ENCODE measurements at places on chromosomes 12 and 14.

- DNase-seq: no peak
Observed at GRCh38 chr12:754473-754820, 2.1 kb downstream of the WNK1 start.

DNA sequence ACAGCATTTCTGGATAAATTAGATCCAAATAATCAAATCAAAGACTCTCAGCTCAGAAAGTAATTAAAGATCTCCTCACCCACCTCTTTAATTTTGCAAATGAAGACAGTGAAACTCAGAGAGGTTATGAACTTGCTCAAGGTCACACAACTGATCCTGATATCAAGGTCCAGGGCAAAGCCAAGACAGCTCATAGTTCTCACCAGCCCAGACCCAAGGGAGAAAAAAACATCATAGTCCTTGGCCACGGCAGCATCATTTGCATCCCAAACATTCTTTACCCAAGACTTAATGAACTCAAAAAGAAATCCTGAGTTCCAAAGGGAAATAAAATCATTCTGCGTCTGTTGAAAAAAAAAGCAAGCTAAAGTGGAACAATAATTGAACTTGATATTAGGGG, 112.1 kb downstream of the DAD1 start:
- DNase-seq: no peak

DNA sequence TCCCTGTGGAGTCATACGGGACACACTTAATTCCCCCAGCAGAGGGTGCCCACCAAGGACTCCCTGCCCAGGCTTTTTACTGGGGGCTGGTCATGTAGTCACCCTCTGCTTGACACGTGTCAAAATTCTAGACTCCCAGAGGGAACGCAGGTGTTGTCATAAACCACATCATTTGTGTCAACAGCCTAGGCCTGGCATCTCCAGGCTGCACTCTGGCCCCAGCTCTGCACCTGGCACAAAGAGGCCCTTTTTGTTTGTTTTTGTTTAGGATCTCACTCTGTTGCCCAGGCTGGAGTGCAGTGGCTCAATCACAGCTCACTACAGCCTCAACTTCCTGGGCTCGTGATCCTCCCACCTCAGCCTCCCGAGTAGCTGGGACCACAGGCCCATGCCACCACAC, 21.1 kb downstream of the BRI3BP start:
- no peak for DNase-seq

DNA sequence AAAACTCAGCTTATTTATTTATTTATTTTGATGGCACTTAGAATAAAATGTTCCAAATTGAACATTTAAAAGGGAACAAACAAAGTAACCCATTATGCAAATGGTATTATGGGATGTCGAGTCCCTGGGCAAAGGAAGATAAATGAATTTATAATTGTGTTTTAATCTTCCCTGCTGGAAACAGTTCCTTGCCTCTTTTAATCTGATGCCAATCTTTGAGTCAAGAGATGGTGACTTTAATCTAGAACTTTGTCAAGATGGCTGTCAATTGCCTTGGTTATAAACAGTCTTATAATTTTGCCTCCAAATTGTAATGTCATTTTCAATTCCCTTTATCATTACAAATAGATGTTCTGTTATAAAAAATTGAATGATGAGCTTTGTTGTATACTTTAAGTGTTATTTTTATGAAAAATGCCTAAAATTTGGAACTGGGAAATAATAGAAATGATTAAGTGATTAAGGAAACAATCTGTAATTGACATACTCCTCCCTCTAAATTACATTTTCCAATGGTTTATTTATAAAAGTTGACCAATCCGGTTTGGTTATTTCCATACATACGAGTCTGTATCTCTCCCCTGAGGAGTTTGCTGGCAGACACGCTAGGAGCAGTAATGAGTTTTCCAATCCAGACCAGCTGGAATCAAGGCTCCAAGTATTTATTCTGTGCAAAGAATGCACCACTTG, 134.9 kb upstream of the FRMD6 start:
- DNase-seq: no peak

- peak; percentile 65 for DNase-seq
Observed at GRCh38 chr12:7108796-7109571, at the start of gene C1RL. TSS of gene C1RL (minus strand) at chr12:7109214. CDS start at chr12:7109180, 34 bp downstream.

- DNase-seq: peak; percentile 17
Observed at GRCh38 chr12:65728848-65729793, 95.2 kb upstream of the HMGA2 start.

GRCh38 chr12:97047361-97047760, 140.3 kb downstream of the NEDD1 start:
- DNase-seq: no peak

GRCh38 chr12:76290963-76291859, 57.0 kb downstream of the BBS10 start:
- no peak for DNase-seq

DNA sequence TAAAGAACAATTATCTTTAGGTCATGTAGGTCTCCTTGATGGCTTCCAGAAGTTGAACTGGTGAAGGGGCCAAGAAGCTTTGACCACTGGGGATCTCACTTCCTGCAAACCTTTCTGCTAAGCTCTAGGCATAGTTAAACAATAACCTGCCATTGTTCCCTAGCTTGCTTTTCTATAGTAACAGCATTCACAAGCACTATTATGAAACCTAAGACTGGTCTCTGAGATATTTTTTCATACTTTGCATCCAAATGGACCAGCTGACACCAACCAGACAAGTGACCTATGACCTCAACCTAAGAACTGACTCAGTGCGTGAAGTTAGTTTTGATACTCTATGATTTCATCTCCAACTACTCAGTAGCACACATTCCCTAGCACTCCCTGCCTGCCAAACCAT, 129.1 kb downstream of the PTPRB start:
- DNase-seq: no peak

- no peak for DNase-seq
Observed at GRCh38 chr12:18045446-18045992, 44.5 kb downstream of the RERGL start.

- DNase-seq: no peak
Observed at GRCh38 chr12:40254455-40255085, 29.8 kb downstream of the LRRK2 start.

DNA sequence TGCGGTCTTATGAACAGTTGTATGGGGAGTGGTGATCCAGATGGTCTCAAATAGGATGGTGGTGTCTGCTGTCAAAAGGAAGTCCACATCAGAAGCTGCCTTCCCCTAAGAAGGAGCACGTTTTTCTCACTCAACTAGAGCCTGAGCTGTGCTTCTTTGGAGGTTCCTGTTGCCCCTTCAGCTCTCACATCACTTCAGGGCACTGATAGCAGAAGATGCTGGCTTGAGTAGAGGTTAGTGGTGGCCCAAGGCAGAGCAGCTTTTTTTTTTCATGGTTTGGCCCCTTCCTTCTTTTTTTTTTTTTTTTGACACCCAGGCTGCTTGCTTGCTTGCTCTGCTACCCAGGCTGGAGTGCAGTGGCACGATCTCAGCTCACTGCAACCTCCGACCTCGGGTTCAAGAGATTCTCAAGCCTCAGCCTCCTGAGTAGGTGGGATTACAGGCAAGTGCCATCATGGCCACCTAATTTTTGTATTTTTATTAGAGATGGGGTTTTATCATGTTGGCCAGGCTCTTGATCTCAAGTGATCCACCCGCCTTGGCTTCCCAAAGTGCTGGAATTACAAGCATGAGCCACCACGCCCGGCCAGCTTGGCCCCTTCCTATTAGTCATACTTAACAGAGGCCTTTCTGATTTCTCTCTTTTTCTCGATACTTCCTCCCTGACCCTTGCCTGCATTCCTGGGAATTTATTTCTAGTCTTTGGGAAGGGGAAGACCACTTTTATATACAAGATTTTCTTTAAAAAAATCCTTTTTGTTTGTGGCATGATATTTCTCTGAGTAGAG, 31.6 kb downstream of the KLRD1 start:
- DNase-seq: peak; percentile 25

- no peak for DNase-seq
Observed at GRCh38 chr12:130351326-130351725, 13.6 kb downstream of the PIWIL1 start.

DNA sequence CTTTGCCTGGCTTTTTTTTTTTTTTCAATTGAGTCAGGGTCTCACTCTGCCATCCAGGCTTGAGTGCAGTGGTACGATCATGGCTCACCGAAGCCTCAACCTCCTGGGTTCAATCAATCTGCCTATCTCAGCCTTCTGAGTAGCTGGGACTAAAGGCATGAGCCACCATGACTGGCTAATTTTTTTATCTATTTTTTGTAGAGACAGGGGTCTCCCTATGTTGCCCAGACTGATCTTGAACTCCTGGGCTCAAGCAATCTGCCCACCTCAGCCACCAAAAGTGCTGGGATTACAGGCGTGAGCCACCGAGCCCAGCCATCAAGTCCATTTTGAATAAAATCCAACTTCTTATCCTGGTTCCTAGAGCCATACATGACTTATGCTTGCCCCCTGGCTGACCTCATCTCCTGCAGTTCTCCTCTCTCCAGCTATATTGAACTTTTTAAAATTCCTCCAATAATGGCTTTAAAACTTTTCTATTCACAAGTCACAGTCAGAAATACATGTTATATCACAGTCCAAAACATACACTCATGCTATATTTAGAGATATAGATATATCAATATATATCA, 10.4 kb upstream of the RND1 start:
- no peak for DNase-seq

GRCh38 chr14:33564774-33565630, 385.9 kb downstream of the EGLN3 start:
- DNase-seq: peak; percentile 91

DNA sequence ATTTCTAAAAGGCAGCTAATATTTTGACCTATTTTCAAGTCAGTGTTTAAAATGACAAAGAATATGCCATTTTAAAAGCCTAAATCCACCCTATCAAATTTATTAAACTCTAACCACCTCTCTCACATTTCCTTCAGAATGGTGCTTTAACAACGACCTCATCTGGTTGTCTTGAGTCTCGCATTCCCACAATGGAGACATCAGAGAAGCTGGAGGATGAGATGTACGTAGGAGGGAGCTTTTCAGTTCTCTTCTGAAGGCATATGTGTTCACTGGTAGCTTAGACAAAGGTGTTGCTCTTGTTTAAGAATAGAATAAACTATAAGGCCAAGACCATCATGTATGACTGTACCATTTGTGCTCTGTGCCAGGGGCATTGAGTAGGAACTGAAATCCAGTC, 82.9 kb downstream of the BCL2L14 start:
- DNase-seq: no peak

DNA sequence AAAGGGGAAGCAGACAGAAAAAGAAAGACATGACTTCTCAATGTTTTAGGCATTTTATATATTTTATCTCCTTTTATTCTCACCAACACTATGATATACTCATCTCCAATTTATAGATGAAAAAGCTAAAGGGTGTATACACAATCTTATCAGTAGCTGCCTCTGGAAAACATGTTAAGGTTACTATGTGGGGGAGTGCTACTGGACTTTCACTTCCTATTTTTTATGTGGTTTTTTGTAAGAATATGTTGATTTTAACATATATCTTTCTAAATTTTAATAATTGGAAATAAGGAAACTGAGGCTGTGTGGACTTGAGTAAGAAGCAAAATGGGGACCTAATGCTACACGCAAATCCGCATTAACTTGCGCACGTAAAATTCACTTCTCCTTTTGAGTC, 99.6 kb upstream of the PDE3A start:
- no peak for DNase-seq

DNA sequence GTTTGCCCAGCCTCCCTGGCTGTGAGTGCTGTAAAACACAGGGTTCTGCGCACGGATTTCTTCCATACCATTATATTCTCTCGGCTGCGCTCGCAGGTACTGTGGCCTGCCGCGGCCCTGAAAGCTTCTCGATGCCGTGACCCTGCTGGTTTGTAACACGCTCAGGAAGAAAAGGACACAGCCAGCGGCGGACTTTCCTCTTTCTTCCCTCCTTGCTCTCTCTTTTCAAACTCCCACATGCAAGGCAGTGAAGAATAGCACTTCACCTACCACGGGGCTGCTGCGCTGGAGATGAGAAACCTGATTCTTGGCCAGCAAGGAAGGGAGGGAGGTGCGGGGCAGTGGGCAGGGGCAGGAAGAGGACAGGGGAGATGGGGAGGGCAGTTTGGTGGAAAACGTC, 130.2 kb downstream of the RBM19 start:
- DNase-seq: no peak

Data from astrocyte (in vitro differentiated cells and primary cell).